ENCODE measurements at places on chromosomes 3 and 15.

- no peak for DNase-seq
These were observed 156.2 kb downstream of the ADAMTSL3 start for GRCh38 chr15:83810110-83810509.

DNA sequence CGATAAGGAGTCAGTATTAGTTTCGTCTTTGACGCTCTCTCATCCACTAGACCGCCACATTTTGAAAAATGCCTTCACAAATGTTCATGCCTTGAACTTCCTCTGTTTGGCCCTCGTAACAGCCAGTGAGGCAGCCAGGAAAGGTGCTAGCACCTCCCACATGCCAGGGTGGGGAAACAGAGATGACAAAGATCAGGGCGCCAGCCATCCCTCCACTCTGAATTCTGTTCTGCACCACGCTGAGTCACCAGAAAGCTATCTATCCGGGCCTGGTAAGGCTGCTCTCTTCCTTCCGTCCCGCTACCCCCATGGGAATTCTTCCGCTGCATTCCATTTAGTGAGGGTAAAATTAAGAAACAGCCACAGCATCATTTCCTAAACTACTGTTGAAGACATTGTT lies 31.3 kb upstream of the BCL2L10 start:
- no peak for DNase-seq

GRCh38 chr3:130849091-130849552 lies 44.8 kb upstream of the ATP2C1 start:
- no peak for DNase-seq

DNA sequence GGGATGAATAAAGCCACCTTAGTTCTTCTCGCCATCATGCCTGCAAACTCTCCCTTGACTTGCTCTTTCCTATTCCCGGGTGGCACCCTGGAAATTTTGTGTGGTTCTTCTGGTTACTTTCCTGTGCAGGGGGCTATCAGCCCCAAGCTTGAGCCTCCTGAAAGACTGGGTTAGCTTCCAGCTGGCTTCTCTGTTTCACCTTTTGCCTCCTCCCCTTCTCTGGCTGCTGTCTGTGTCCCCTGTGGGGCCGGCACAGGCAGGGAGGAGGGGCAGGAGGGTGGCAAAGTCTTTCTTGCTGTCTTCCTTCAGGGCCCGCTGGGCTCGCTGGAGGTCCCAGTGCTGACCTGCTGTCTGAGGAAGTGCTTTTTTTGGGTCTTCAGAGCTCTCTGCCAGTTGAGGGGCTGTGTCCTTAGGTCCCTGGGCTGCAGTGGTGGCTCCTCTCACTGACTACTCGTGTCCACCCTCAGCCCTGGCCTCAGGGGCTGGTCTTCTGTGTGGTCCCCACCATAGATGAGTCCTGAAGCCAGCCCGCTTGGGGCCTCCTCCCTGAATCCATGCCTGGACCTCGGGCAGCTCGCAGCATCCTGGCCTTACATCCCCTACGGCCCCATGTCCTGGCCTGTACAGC lies 196.5 kb downstream of the KLF13 start:
- DNase-seq, result no peak

GRCh38 chr3:73433687-73434086 lies 191.1 kb downstream of the PDZRN3 start:
- no peak for DNase-seq

GRCh38 chr3:48739617-48739954 lies 22.6 kb upstream of the IP6K2 start:
- no peak for DNase-seq

Data from mesothelial cell of epicardium (in vitro differentiated cells).